ENCODE measurements at places on chromosomes 2 and 18.

GRCh38 chr2:68098291-68098797, 35.5 kb upstream of the C1D start:
- DNase-seq: no peak

DNA sequence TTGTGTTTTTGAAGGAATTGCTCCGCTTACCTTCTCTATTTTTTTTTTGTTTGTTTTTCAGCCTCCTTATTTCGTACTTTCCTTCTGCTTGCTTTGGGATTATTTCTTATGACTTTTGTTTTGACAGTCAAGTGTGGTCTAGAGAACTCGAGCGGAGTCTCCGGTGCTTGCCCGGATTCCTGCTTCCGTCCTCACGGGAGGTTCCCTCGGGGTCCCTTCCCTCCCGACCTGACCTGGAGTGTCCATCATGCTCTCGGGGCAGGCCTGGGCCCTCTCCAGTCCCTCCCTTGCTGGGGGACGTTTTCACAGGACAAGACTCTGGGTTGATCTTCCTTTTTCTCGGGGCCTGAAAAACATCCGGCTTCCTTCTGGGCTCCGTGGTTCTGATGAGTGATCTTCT, 45.9 kb downstream of the CTDP1 start:
- DNase-seq: no peak

- DNase-seq: peak; percentile 12
These were observed 11.6 kb downstream of the BABAM2 start for GRCh38 chr2:27902098-27902497.

DNA sequence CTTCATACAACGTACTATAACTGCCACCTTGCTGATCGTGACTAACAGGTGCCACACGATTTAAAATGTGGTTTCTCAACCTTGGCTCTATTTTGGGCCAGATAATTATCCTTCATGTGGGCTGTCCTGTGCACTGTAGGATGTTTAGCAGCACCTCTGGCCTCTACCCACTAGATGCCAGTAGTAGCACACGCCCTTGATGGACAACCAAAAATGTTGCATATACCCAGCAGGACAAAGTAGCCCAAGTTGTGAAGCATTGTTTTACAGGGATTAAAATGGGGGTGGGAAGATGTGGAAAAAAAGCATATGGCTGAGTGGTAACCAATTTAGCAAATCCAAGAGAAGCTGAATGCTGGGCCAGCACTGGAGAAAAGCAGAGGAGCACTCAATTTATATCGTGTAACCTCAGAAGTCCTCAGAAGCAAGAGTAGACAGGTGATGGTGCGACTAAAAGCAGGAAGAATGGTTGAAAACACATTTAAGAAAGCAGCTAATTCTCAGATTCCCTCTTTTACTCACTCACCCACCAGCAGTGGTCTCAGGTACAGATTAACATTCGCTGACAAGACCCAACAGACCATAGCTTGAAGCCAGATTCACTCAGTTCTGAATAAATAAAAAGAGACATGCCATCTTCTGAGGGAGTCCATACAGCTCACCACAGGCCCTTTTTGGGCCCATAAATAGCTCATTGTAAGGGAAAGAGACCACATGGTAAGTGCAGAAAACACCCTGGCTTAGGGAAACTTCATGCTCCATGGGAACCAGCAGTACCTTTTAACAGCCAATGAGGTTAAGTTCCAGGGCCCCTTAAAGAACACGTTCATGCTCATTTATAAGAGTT, 50.6 kb downstream of the RAPH1 start:
- peak; percentile 26 for DNase-seq

GRCh38 chr2:239073270-239073669, 225.4 kb downstream of the TWIST2 start:
- no peak for DNase-seq

GRCh38 chr2:9637330-9637729, 6.5 kb upstream of the YWHAQ start:
- peak; percentile 76 for DNase-seq

DNA sequence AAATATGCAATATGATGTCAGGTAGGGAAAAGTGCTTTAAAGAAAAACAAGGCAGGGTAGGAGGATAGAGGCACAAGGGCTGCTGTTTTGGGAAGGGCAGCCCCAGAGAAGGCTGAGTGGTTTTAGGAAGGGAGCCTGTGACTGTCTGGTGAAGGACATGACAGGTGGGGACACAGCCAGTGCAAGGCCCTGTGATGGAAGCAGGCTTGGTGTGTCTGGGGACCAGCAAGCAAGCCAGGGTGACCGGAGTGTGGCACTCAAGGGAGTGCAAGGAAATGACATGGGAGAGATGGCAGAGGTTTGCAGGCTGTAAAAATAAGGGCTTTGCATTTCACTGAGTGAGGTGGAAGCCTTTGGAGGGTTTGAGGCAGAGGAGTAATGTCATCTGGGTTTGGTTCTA, 62.0 kb downstream of the LTBP1 start:
- no peak for DNase-seq

GRCh38 chr2:65812887-65813286, 380.5 kb upstream of the SPRED2 start:
- no peak for DNase-seq

Data from EL (cell line).